HCEC 1CT (cell line): ENCODE measurements at places on chromosomes 11 and 22.

GRCh38 chr22:49996518-49997250, 15.9 kb downstream of the IL17REL start:
- DNase-seq, result no peak

DNA sequence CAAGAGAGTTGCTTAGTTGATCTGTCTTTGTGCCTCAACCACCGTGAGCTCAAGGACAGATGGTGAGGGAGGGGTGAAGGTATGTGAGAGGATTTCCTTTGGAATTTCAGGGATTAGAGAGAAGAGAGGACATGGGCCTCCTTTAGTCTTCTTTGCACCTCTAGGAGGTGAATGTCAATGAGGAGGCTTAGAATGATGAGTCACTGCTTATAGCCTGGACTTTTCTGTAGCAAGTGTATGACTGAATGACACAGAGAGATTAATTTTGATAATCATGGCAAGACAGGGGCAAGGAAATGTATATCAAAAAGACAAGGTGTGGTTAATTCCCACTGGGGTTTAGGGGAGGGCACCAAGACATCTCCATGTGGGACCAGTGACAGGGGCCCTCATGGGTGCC, 947.3 kb upstream of the TENM4 start:
- DNase-seq, result no peak

DNA sequence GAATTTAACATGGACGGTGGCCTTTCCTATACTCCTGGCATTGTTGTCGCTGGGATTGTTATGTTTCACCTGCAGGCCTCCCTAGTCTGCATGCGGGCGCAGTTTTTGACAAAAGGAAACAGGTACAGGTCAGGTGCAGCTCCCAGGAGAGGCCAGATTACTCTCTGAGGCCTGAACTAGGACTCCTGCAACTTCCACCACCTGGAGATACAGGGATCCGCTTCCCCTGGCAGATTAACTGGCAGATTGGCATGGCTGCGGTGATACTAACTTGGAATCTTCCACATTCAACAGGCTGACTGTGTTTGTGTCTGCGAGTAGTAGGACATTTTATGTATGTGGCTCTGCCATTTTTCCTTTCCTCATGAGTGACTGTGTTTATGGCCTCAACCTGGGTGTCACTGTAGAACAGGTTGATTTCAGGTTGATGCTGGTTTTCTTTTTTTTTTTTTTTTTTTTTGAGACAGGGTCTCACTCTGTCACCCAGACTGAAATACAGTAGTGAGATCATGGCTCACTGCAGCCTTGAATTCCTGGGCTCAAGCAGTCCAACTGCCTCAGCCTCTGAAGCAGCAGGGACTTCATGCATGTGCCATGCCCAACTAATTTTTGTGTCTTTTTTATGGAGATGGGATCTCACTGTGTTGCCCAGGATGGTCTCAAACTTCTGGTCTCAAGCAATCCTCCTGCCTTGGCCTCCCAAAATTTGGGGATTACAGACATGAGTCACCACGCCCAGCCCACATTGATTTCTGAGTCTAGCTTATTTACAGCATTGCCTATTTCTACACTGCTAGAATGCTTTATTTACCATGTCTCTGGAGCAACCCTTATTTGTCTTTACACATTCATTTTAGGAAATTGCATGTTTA, 1.7 kb upstream of the USP28 start:
- DNase-seq, result no peak

- peak; percentile 8 for DNase-seq
Observed at GRCh38 chr11:105004021-105004420, 18.9 kb downstream of the CASP5 start.

- DNase-seq, result no peak
Observed at GRCh38 chr11:19267567-19267966, 26.8 kb upstream of the E2F8 start.

- peak; percentile 76 for DNase-seq
Observed at GRCh38 chr11:46392421-46393230, 1.1 kb upstream of the CHRM4 start.

DNA sequence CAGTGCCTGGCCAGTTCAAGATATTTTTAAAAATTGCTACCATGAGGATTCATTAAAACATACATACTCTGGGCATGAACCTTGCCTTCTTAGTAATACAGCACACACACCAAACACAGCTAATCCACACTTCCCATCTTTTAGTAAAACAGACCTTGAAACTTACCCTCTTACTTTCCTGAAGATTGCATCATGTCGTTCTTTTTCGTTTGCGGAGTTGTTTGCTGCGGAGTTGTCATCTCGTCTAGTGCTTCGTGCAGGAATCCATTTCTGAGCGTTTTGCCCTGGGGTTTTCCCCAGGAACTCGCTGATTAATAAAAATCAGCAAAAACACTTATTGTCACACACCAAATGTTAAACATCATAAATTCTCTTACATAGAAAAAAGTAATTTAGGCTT, 3.0 kb downstream of the EIF4G2 start:
- DNase-seq, result no peak

DNA sequence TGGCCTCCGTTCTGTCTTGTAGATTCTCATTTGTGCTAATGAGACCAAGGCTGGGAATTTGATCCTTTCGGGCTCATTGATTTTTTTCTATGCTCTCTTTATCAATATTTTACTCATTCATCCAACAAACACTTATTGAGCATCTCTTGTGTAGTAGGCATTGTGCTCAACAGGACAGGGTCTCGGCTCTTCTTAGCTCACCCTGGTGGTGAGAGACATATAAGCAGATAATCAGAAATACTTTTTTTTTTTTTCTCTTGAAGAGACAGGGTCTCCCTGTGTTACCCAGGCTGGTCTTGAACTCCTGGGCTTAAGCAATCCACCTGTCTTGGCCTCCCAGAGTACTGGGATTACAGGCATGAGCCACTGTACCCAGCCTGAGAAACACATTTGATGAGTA, 48.0 kb upstream of the SLC5A1 start:
- no peak for DNase-seq

GRCh38 chr11:128464878-128465450, 122.4 kb downstream of the ETS1 start:
- no peak for DNase-seq

DNA sequence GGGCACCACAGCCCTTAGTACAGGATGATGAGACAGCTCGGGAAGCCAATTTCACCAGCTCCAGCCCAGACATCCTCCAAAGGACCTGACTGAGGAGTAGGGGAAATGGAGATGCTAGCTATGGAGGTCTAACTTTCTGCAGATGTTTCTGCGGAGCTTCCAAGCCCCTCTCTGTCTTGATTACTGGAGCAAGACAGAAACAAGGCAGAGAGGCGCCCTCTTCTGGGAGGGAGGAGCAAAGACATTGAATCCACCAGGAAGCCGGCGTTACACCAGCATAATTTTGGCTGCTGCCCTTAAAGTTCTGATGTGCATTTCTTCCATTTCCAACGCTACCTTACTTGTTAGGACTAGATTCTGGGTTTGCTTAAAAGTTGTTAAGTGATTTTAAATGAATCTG, 107.3 kb upstream of the HSD17B12 start:
- peak; percentile 39 for DNase-seq

DNA sequence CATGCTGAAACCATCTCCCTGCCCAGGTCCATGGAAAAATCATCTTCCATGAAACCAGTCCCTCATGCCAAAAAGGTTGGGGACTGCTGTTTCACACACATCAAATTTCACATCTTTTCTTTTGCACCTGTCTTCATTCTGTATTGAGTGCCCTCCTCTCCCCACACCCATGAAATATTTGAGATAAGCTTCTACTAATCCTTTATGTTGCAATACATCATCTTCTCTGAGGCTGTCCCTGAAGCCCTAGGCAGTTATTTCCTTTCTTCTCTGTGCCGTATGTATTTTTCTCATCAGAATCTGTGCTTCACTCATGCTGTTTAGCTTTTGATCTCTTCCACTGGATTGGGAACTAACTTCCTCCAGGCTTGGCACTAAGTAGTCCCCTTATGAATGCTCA, 40.0 kb upstream of the RRM1 start:
- DNase-seq, result no peak

GRCh38 chr22:17369439-17370025, at the start of gene CECR2:
Gene CECR2, plus strand, starts transcription at chr22:17369460. Its CDS starts 324 bp downstream, at chr22:17369784.
- no peak for DNase-seq

- DNase-seq, result no peak
Observed at GRCh38 chr11:120078397-120078796, 59.5 kb downstream of the TRIM29 start.

GRCh38 chr22:40960145-40960544, 9.0 kb downstream of the RBX1 start:
- no peak for DNase-seq

- DNase-seq, result peak; percentile 81
Observed at GRCh38 chr11:102564110-102564509, 33.6 kb upstream of the MMP7 start.
